ENCODE measurements at places on chromosomes 2 and 18. TPM values are rescaled to one million over a fixed set of nuclear protein-coding genes. Genes with fewer than 3 reads are reported as not detected.

DNA sequence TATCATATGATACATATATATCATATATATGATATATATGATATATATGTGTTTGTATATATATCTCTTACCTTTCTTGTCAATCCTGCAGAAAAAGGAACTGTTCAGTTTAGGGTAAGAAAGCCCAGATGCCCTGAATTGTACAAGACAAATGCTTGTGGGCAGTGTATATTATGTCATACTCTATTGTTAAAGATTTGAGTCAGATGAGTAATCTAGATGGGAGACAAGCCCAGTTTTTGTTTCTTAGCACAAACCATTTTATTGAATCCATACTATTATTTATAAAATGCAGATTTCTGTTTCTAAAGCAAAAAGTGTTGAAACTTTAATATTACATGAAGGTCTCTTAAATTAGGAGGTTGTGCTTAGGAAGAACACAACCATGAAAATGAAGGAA lies 90.6 kb downstream of the VRK2 start:
- no peak for DNase-seq

- no peak for DNase-seq
Measured at GRCh38 chr2:446303-446874, 158.5 kb upstream of the ALKAL2 start.

DNA sequence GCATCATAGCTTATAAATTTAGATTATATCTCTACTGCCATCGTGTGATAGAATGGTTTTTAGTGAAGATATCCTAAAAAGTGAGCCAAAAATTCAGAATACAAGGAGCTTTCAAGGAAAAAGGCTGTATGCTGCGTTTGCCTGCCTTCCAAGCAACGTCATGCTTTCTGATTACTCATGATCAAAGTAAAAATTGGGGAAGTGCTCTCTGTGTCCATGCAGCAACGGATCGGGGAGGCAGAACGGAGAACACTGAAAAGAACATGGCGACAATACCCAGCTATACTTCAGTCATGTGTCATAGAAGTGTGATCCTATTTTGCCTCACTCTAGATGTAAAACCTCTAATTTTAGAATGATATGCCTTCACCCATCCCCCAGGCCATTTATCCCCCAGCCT lies 185.7 kb downstream of the SUCLG1 start:
- no peak for DNase-seq

GRCh38 chr2:54455563-54456361 lies at the start of gene SPTBN1:
Gene SPTBN1, plus strand, starts transcription at chr2:54456327. Its CDS starts 70,092 bp downstream, at chr2:54526419.
- DNase-seq = no peak

GRCh38 chr2:105442721-105443120 lies 43.9 kb upstream of the FHL2 start:
- DNase-seq = no peak

DNA sequence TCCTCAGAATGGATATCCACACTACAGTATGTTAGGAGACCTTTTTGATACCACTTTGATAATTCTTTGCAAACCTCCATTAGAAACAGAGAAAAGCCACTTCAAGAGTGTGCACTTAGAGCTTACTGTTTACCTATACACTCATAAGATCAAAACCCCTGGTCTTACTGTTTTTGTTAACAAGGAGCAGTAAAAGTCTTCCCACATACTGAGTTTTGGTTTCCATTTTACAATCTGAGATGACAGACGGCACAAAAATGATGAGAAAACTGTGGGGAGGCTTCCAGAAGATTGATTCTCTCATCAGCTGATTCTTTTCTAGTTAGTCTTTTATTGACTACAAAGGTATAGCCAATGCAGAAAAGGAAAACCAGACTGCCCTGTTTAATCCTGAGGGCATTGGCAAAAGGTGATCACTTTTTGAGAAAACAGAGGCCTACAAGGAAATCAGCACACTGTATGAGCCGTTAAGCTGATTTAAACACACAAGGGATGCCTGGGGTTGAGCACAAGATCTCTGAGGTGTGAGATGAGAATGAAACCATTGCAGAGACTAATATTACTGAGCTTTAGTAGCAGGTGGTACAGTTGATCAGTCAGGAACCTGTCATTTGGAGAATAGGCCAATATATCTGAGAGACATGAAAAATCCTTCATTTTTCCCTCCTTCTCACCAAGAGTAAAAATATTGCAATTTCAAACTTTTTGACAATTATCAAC lies 368.6 kb downstream of the GRB14 start:
- no peak for DNase-seq

DNA sequence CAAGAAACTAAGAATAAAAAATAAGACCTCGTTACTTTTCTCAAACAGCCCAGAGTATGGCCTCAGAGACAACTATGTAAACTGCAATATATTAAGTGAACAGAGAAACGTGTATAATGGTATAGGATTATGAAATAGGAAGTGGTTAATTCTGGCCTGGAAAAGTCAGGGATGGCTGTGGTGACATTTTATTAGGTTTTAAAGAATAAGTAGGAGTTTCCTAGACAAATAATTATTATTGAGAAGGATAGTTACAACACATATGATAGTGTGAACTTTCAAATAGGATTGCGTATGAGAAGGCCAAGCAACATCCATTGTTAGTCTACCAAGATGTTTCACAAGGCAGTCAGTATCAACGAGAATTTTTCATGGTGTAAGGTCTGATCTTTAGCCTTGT lies 244.1 kb downstream of the LPIN1 start:
- DNase-seq = no peak

DNA sequence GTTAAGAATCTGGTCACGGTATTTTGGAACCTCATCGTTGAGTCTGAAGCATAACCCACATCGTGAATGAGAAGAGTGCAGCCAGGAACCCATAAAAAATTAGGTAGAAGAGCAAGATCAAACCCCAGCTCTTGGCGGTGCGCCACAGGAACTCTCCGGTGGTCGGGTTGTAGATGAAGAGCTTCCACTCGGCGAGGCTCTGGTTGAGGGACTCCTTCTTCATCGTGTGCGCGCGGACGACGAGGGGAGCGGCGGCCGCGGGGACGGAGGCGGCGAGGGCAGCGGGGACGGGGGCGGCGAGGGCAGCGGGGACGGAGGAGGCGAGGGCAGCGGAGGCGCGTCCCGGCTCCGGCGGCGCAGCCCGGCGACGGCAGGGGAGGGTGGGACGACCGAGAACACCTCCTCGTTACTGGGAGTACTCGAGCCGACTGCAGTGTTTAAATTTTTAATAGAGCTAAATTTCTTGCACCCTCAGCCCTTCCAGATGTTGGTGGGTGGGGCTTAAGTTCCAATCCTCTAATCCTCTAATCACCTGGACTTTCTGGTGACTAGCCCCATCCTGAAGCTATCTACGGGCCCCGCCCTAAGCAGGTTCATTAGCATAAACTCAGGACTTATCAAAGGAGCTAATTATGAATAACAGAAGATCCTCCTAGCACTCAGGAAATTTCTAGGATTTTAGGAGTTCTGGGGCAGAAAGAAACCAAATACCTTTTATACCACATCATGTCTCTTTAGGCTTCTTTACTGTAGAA lies 20.4 kb upstream of the PAPOLG start:
- no peak for DNase-seq

- DNase-seq = no peak
Measured at GRCh38 chr2:207688597-207688996, 22.8 kb upstream of the CCNYL1 start.

Gene SCN2A
- total RNA-seq = not detected

Gene CDK15
- not detected for total RNA-seq

DNA sequence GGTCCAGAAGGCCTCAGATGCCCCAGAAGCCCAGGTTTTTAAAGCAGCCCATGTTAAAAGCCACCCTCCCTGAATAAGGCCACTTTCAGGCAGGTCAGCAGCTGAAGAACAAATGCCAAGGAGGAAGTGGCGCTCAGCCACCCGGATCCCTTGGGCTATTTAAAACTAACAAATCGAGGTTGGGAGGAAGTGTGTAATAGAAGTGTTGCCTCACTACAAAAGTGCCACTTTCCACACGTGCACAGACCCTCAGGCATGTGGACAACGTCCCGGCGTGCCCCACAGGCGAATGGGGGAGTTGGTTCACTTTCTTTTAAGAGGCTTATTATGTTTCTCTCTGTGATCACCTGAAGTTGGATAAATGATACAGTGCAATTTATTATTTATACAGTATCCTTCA lies 173.8 kb upstream of the SALL3 start:
- no peak for DNase-seq

Gene CD226
- 181 TPM for total RNA-seq

DNA sequence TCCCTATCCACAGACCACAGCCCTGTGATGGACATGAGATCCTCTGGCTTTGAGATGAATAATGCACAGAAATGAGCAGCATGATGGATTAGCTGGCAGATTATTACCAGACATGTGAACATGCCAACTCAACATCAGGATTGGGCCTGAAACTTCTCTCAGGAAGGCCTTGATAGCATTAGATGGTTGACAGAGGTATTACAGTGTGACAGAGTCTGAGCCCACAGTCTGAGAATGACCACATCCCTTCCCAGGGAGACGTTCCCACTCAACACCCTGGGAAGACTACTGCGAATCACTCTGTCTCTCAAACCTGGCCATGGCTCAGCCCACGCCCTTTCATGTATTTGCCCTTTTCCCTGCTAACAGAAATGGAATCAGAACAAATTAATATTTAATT lies 66.9 kb downstream of the BCL11A start:
- DNase-seq = no peak

GRCh38 chr2:58434692-58435091 lies 193.6 kb upstream of the FANCL start:
- DNase-seq = no peak

DNA sequence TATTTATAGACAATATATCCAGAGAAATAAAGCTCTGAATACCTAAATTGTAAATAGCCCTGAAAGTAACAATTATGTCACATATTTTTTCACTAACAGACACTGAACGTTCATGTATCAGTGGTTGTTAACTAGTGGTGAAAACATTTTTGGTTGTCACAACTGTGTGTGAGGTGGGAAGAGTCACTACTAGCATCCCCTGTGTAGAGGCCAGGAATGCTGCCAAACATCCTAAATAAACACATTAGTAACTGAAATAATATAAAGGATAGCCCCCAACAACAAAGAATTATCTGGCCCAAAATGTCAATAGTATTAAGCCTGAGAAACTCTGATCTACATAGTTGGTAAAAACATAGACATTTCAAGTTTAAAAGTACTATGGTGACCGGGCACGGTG lies 64.5 kb downstream of the ROCK1 start:
- no peak for DNase-seq

DNA sequence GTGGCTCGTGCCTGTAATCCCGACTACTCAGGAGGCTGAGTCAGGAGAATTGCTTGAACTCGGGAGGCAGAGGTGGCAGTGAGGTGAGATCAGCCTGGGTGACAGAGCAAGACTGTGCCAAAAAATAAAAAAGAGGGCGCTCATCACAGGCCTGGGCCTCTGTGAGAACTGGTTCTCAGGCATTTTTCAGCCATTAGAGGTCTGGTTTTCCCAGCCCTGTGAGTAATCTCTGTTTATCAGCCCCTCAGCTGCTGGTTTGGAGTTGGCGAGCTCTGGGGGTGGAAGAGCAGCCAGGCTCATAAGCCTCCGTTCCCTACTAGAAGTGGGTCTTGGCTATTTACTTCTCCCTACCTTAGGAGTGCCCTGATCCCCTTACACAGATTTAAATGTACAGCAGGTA lies 53.1 kb downstream of the CHRNA1 start:
- DNase-seq = no peak

DNA sequence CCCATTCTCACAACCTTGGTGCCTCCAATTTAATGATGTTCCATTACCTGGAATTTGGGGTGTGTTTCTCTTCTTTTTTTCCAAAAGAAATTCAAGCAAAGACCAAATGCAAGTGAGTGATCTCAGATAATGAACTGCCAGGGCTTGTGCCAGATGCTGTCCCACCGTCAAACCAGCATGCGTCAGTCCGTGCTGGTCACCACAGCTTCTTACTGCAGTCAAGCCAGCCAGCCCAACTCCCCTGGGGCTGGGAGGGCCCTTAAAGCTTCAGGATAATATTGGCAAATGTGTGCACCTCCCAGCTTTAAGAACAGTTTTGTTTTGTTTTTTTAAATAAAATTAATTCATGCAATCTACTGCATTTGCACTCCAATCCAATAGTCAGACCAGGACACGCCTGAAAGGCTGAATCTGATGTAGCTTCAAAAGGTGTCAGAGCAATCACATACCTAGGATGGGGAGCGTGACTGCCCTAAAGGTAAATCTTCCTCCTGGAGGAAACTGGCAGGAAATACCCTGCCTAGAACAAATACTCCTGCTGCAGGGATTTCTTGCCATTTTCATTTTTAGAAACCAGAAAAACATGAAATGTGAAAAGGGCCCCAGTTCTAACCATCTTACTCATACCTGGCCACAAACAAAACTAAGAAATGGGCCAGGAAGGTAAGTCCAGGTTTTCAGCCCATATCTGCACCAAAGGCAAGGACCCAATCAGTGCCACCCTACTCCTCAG lies 26.8 kb upstream of the SP3 start:
- no peak for DNase-seq

Gene POTEJ
- total RNA-seq = not detected

Gene TMEM163
- total RNA-seq = 2.6 TPM

Gene ESCO1
- total RNA-seq = 29.6 TPM

GRCh38 chr2:237390235-237390634 lies 23.7 kb downstream of the COL6A3 start:
- no peak for DNase-seq

DNA sequence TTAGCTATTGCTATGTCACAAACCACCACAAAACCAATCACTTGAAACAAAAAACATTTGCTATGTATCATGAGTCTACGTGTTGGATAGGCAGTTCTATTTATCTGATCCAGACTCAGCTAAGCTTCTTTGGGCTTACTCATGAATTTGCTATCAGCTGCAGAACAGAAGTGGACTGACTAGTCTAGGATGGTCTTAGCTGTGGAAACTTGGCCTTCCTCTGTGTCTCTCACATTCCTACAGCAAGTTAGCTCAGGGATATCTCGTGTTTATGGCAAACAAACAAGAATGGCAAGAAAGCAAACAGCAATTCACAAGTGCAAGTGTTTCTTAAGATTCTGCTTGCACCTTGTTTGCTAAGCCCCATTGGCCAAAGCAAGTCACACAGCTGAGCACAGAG lies 288.0 kb upstream of the TNP1 start:
- no peak for DNase-seq

Gene SCN7A
- not detected for total RNA-seq

All from natural killer cell treated with Interleukin-12 subunit alpha and Interleukin-12 subunit beta and Interleukin-15 and Interleukin-18, amount 100 ng/mL, for 72 hours (primary cell).